ENCODE measurements at places on chromosomes 13 and 19.

- DNase-seq, result no peak
These were observed 5.1 kb upstream of the SIGLEC7 start for GRCh38 chr19:51136851-51137551.

- no peak for DNase-seq
These were observed 22.1 kb downstream of the AP2A1 start for GRCh38 chr19:49788857-49789256.

GRCh38 chr13:51370116-51370515 lies 30.6 kb downstream of the SERPINE3 start:
- DNase-seq, result no peak

- no peak for DNase-seq
These were observed 52.8 kb downstream of the IRS2 start for GRCh38 chr13:109733550-109733949.

DNA sequence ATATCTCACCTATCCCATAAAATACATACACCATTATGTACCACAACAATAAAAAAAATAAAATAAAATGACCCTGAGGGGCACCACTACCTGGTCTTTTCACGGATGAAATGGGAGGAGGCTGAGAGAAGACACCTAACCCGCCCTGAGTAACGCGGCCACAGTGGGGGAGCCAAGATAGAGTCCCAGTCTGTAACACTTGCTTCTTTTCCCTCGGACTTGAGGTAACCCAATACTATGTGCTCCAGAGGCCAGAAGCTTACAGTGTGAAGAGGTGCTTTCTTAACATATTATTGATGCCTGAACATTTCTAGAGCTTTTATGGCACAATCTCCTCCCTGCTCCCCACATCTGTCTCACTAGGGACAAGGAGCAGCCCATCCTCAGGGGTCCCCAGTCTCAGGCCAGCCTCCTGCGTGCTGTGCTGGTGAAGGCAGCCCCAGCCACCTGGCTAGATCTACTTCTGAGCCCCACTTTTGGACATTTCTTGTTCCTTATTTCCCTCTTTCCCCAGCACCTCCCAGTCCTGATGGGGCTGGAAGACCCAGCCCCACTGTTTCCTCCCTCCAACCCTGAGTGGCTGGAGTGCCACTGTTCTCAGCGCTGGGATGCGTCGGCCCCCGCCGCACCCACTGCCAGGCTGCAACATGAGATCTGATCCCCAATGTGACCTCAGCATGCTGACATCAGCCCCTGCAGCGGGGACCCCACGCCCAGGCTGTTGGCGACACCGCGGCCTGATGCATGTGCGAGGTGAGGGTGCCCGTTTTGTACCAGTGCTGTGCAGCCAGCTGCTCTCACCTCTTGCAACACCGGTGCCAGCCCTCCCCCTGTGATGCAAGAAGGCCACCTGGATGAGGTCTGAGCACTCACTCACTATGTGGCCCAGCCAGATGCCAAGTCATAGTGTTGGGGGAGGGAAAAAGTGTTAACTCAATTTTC lies 143.3 kb downstream of the DCLK1 start:
- DNase-seq, result no peak

- DNase-seq, result no peak
These were observed 12.2 kb downstream of the PIP5K1C start for GRCh38 chr19:3687774-3688706.

DNA sequence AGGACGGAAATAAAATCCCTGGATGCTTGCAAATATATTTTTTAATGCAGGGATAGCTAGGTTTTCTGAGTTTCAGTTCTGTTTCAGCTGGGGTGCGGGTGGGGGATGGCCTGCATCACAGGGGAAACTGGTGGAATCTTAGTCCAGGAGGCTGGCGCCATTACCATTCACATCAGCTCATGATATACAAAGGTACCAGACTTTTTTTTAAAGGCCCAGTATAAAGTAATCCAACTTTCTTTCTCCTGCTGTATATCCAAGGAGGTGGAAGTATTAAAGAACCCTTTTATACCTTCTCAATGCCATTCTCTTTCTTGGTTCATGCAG lies 343.8 kb downstream of the KCNRG start:
- DNase-seq, result no peak

DNA sequence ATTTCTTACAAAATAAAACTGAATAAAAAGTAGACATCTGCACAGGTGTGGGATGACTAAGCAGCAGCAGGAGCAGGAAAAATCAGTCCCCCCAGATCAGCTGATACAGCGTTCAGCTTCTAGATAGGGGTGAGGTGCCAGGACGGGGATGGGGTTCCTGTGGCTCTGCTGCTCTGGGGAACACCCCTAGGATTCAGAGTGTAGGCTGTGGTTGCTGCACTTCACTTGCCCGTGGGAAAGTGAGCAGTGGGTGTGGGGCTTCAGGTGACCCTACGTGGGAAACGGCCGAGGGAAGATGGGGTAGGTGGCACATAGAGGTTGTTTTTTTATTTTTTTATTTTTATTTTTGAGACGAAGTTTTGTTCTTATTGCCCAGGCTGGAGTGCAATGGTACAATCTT lies 3.2 kb upstream of the CXCL17 start:
- no peak for DNase-seq

DNA sequence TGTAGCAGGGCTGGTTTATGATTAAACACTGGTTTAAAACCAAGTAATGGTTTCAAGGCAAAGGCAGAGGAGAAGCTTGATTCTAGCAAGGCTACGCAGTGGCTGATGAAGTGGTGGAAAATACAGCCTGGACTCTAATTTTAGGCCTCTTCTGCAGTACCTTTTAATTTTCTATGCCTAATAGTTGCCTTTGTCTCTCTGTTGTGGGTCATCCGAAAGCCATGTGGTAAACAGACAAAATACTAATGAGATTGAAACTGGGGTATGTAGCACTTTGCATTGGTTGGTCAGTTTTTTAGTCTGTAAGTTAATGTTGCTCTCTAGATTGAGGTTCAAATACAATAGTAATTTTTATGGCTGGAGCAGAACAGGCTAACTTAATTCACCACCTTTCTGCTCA lies 3.3 kb downstream of the LMO7 start:
- no peak for DNase-seq

- DNase-seq, result peak; percentile 35
These were observed at the start of gene TMEM38A for GRCh38 chr19:16660763-16661479. TSS of gene TMEM38A (plus strand) at chr19:16661139. CDS start at chr19:16661218, 79 bp downstream.

- no peak for DNase-seq
These were observed 2411.1 kb downstream of the PCDH9 start for GRCh38 chr13:64819081-64819480.

- DNase-seq, result no peak
These were observed 123.6 kb downstream of the COL4A2 start for GRCh38 chr13:110430391-110431336.

- no peak for DNase-seq
These were observed 1134.3 kb downstream of the SLITRK1 start for GRCh38 chr13:82747958-82748357.

- DNase-seq, result no peak
These were observed 37.4 kb upstream of the TEX29 start for GRCh38 chr13:111282997-111283396.

- DNase-seq, result peak; percentile 35
These were observed 22.3 kb upstream of the XPO4 start for GRCh38 chr13:20924758-20925394.

GRCh38 chr19:19749117-19749907 lies 16.4 kb upstream of the ZNF14 start:
- no peak for DNase-seq

DNA sequence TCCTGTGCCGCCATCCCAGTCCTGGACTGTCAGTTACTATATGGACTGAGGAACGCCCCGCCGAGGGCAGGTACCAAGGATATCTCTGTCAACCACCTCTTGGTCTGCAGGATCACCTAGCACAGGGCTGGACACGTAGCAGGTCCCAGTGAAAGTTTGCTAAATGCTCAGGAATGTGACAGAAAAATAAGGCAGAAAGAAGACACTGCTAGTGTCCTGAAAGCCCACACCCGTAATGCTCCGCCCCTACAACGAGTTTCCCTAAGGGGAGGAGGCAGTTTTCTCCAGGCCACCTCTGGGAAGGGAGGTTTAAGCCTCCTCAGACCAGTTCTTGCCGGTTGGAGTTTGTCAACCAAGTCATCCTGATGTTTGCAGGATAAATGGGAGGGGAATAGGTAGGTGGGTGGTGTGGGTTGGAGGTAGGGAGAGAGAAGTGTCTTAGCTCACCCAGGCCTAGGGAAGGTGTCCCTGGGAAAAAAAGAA lies 1.7 kb upstream of the SERTAD3 start:
- no peak for DNase-seq

GRCh38 chr19:18768997-18769891 lies 21.9 kb downstream of the COMP start:
- no peak for DNase-seq

GRCh38 chr19:35404879-35405622 lies 34.2 kb downstream of the GPR42 start:
- peak; percentile 78 for DNase-seq

DNA sequence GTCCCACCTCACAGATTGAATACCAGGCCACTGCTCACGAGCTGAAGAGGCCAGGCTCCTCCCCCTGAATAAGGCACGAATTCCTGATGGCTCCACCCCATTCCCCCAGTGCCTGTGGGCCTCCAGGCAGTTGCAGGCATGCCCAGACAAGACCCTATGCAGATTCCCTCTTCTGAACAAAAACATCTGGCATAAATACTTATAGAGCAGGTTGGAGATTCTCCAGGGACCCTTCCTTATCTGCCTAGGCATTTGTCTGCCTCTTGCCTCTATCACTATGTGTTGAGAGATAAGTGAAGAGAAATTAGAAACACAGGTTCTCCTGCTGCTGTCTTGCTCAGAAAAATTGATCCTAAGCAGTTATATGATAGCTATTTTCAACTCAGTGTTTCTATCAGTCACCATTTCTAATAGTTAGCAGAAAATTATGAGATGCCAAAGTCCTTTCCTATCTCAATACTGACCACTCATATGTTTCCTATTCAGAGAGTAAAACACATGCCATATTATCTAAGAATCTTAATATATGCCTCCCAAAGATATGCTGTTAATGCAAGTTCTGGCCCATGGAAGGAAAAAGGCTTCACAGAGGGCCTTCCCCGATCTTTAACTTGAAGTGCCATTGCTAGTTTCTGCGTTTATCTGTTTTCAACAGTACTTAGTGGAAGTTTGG lies 364.0 kb downstream of the KCTD12 start:
- DNase-seq, result no peak

- DNase-seq, result no peak
These were observed 9.3 kb downstream of the GSK3A start for GRCh38 chr19:42233106-42233505.

- no peak for DNase-seq
These were observed 148.1 kb downstream of the DNAJC15 start for GRCh38 chr13:43171489-43171888.

DNA sequence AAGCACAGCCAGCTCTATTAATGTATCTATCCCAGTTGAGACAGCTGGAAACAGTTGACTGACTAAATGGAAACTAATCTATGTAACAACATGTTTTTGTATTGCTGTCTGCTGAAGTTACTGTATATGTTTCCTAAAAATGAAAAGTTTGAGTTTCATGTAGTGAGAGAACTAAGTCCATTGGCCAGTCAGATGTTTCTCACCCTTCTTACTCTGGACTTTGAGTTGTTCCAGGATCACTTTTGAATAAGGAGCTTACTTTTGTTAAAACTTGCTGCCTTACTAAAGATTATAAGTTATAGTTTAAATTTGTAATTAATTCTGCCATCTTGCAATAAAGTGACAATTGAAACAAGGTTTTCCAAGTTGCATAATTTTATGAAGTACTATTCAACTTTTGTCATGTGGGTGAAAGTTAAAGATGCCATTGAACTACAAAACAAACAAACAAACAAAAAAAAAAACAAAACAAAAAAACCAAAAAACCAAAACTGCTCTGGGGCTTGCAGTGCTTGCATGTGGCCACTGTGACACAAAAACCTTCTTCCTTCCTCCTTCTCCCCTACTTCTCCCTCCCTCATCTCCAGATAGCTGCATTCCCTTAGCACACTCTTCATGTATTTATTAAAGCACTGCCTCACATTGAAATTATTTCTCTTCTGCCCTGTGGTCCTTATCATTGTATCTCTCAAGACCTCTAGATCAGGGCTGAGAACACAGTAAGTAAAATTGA lies 15.3 kb downstream of the WDFY2 start:
- DNase-seq, result no peak

DNA sequence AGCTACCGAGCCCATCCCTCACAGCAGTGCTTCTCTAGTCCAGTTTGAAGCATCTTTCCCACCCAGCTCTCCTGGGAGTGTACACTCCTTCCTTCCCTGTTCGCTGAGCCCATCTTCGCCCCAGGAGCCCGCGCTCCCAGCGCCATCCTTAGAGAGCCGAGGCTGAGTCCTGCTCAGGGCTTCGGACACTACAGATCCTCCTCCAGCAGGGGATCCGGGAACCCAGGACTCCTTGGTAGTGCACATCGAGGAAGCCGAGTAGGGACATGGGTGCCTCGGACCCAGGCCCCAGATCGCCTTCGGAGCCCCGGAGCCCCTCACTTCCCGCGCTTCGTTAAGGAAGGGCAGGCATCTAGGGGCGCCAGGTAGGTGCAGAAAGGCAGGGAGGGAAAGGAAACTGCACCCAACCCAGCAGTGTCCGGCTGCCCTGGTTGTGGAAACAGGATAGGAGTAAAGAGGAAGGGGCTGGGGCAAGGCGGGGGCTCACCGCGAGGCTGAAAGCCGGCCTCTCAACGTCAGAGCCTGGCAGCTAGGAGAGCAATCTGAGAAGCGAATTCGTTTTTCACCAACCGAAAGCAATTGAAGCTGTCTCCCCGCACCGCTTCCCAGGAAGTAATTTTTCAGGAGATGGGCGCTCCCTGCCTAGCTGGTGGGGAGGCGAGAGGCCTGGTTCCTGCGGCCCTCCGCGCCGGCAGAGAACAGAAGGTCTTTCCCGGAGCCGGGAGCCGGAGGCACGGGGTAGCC lies 1.0 kb downstream of the PDX1 start:
- no peak for DNase-seq

- DNase-seq, result peak; percentile 52
These were observed 13.5 kb upstream of the PLA2G4C start for GRCh38 chr19:48123907-48124651.

GRCh38 chr13:33497146-33497845 lies 211.7 kb upstream of the STARD13 start:
- no peak for DNase-seq

GRCh38 chr19:46726551-46726950 lies 9.6 kb upstream of the PRKD2 start:
- DNase-seq, result no peak

Measured in activated T-cell treated with anti-CD3 and anti-CD28 coated beads for 48 hours (primary cell).